NCI-H69 (cell line): ENCODE measurements at places on chromosomes 16 and 17.

DNA sequence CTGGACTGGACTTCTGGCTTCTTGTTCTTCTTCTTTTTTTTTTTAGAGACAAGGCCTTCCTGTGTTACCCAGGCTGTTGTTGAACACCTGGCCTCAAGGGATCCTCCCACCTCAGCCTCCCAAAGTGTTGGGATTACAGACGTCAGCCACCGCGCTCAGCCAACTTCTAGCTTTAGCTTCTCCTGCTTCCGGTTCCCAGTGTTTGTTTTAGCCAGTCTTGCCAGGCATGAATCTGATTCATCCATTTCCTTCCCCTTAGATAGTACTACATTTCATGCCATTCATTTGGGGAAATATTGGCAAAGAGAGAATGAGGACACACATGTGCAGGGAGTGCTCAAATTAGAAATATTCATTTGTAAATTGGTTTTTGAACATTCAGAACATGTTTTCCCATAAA is 12.1 kb upstream of the NDUFAB1 start:
- DNase-seq = no peak

DNA sequence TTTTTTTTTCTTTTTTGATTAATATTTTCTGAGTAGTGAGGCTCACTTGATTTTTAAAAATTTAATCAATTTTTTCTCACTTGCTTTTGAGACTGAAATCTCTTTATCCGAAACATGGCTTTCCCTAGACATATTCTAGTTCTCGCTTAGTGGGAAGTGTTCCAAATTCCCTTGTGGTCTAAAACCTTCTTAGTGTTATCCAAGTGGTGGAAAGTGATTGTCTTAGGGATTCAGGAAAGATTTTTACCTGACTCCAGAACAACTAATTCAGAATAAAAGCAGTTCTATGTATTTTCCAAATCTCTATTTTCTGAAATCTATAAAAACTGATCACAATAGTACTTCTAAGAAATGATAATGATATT is 178.8 kb downstream of the MAP2K6 start:
- no peak for DNase-seq

DNA sequence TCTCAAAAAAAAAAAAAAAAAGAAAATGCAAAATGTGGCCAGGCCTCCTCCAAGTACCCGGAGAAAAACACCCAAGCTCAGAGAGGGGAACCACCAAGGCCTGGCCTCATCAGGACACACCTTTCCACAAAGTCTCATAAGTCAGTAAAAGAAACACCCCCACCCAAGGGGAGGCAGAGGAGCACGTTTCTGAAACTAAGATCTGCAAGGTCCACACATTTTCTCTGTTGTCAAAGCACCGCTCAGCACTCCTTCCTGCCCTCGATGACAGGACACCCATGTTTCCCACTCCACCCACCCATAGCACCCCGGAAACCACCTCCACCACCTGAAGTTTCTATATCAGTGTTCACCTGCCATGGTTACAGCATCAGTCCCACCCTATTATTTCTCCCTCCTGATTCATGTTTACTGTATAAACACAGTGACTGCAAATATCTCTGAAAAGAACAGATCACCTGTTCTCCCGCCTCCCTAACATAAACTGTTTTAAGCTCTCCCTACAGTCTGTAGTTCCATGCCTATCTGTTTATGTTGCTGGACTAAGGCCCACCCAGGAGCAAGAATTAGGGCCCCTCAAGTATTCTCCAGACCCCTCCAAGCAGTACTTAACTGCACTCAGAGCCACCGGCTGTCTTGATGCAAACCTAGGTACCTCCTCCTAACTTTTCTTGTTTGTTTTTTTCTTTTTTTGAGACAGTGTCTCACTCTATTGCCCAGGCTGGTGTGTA is 2.0 kb downstream of the CORO7 start:
- DNase-seq = peak; percentile 31

- DNase-seq = peak; percentile 62
These were observed 22.6 kb downstream of the LRRC36 start for GRCh38 chr16:67349172-67349571.

DNA sequence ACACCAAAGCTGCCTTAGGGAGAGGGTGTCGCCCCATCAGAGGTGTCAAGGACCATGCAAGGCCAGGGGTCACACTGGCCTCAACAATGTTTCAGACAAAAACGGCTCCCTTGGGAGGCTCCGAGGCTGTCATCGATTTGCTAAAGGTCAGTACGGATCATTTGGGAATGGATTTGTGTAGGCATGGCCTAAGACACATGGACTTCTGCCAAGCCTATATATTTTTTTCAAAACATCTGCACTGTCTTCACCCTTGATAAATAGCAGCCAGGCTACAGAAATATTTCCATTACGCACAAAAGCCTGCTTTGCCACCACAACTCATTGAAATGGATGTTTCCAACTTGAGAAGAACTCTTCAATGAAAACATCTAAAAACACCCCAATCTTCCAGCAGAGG is 10.3 kb downstream of the CUEDC1 start:
- no peak for DNase-seq

GRCh38 chr16:85731179-85731578 is 19.7 kb downstream of the C16orf74 start:
- peak; percentile 31 for DNase-seq

GRCh38 chr17:32870969-32871368 is 6.0 kb downstream of the MYO1D start:
- no peak for DNase-seq

GRCh38 chr17:74992223-74992622 is 4.8 kb downstream of the CDR2L start:
- no peak for DNase-seq

GRCh38 chr16:54722210-54722676 is 208.4 kb upstream of the IRX5 start:
- peak; percentile 8 for DNase-seq

- DNase-seq = no peak
These were observed 96.8 kb upstream of the CA10 start for GRCh38 chr17:52255347-52255746.

DNA sequence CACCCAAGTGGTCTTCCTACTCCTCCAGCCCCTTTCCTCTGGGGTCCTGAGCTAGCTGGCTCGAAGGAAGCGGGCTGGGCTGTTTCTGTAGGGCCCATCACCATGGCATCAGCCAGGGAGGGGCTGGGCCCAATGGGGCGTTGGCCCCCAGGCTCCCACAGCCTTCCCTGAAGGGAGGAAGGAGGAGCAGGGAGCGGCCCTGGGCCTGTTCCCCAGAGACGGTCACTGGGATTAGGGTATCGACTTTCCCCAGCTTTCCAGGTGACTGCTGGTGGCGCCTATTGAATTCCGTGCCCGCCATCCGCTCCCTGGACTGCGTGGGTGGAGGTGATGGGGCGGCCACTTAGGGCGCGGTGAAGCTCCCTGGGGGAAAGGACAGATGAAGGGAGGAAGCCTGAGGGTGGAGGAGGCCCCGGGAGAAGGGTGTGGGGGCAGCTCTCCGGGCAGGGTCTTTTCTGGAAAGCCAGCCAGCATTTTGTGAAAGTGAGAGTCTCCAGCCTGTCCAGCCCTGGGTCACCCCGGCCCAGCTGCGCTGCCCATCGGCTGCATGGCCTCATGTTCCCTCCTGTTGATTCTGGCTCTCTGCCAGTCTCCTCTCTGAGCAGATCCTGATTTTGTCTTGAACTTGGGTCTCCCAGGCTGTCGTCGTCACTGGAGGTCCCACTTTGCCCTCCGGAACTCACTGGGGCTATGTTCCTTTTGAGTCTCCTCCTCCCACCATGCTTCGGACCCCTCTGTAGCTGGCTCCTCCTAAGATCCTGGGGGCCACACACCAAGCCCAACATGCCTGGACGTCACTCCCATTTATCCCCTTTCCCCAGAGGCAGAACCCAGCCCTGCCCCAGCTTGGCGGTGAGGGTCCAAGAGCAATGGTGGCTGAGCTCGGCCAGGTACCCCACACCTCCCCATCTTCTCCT is 9.8 kb downstream of the NHERF1 start:
- DNase-seq = peak; percentile 82

DNA sequence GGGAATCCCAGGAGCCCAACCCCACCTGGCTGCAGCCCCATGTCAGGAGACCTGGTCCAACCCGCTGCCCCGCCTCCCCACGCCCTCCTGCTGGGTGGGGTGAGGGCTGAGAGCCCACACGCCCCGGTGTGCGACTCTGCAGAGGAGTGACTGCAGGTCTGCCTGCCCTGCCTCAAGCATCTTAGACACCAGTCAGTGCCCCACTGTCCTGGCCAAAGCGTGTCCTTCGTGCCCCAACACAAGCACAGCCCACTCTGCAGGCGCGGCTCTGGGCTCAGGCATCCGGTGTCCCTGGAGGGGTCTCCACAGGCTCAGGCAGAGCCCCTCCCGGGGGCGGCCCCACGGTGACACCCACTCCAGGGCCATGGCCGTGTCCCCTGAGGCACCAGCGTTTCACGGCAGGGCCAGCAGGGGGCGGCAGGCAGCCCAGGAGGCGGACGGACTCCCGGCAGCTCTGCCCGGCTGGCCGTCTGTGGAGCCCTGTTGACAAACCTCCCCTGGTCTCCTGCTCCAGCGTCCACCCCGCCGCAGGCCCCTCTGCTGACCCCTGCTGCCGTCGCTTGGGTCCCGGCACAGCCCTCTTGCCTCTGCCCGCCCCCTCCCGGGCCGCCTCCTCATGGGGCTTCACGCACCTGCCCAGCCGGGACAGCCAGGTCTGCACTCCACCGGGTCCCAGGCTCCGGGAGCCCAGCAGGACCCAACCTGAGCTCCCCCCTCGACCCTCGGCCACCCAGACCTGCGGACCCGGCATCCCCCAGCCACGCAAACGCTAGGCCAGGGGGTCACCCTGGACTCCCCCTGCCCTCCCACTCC is 8.6 kb upstream of the UBE2I start:
- peak; percentile 66 for DNase-seq

GRCh38 chr17:78095035-78095434 is 33.5 kb downstream of the TMC6 start:
- DNase-seq = no peak

GRCh38 chr17:63039899-63040602 is 74.0 kb downstream of the TANC2 start:
- DNase-seq = peak; percentile 19

- no peak for DNase-seq
These were observed 3.9 kb upstream of the SRCAP start for GRCh38 chr16:30694926-30695693.
